Lung microvascular endothelial cell (primary cell): ENCODE measurements at places on chromosomes 11 and 22.

- DNase-seq = no peak
These were observed 16.0 kb upstream of the SOX6 start for GRCh38 chr11:16372355-16372754.

- DNase-seq = no peak
These were observed 4.7 kb upstream of the DGAT2 start for GRCh38 chr11:75763846-75764245.

DNA sequence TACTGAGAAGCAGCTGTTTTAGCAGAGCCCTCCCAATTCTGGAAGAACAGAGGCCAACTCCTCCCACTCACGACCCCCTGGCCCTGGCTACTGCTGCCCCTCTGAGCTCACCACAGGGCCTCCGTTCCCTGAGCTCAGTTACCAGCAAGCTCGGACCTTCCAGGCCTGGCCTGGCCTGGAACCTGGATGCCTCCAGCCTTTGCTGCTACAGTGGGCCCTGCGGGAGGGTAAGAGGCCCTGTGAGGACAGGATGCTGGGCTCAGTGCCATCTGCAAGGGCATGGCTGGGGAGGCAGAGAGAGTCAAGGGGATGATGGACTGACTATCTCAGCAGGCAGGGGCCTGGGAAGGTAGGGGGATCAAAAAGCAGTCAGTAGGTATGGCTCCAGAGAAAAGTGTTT lies 209.9 kb upstream of the NCAM1 start:
- no peak for DNase-seq

DNA sequence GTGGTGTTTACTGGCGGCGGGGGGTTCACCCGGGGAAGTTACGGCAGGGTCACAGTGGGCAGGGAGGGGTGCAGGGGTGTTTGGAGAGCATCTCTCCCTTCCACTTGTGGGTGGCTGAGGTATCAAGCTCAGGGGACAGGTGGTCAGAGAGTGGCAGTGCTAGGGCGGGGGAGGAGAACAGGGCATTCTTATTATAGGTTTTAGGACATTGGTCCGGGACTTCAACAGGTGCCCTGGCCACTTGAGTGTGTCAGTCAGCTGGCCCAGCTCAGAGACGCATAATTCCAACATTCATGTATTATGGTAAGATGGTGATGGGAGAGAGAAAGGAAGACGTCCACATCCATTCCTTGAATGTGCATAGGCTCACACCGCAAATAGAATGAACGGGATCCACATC lies 101.7 kb downstream of the TEAD1 start:
- no peak for DNase-seq

GRCh38 chr11:88173956-88174355 lies 1.3 kb downstream of the RAB38 start:
- no peak for DNase-seq

DNA sequence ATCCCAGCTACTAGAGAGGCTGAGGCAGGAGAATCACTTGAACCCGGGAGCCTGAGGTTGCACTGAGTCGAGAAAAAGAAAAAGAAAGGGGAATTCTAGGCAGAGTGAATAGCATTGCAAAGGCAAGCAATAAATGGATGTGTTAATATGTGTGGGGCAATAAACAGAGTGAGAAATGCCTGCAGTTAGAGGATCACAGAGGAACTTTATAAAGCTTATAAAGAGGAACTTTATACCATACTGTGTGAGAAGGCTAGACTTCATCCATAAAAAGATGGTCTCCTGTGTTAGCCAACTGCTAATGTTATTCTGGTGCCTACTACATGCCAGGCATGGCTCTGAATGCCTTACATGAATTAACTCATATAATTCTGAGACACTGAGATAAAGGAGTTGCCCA lies 841 bp downstream of the B3GNT6 start:
- DNase-seq = no peak

- no peak for DNase-seq
These were observed 8.2 kb downstream of the SF1 start for GRCh38 chr11:64770120-64770519.

DNA sequence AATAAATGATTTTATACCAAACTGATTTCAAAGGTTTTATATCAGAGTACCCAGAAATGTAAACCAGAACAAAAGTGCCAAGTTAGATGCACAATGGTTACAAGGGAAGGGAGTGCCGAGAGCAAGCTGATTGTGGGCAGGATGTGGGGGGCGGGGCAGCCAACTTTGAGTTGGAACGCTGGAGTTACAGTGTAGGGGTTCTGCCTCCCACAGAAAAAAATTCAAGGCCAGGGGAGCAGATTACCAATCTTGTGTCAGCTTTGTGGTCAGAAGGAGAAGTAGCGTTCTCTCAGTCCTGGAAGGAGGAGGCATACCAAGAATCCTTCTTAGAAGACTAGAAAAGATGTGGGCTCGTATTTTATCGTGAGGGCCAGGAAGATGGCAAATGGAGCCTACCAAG lies 15.9 kb upstream of the POU2AF2 start:
- DNase-seq = no peak

DNA sequence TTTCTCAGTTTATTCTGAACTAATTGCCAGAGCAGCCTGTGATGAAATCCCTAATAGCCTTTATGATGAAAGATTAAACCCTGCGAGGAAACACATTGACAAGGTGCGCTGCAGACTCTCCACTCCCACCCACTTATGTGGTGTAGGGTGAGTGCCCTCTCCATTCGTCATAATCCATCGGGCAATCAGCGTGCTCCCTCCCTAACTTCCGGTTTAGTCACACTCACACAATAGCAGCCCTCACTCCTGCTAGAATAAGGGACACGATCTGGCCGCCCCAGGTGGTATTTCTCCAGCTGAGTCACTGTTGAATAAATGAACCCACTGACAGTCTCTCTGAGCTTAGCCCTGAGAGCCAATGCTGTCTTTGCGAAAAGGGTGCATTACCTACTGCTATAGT lies 188.3 kb downstream of the OPCML start:
- DNase-seq = no peak

DNA sequence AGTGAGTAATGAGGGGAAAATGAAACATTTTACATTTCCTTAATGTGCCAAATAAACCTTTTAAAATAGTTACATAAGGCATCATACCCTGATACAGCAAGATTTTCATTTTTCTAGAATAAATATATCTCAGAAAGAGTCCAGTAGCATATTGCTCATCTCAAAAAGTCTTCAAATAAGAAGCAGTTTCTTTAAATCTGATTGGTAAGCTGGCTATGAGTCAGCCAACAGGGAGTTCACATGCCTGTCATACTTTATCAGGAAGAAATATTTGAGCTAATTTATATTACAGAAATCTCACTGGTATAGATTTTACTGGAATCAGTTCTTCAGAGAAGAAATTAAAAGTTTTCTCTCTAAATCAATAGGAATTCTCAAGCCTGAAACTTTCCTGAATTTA lies 258.1 kb downstream of the C11orf87 start:
- DNase-seq = no peak

DNA sequence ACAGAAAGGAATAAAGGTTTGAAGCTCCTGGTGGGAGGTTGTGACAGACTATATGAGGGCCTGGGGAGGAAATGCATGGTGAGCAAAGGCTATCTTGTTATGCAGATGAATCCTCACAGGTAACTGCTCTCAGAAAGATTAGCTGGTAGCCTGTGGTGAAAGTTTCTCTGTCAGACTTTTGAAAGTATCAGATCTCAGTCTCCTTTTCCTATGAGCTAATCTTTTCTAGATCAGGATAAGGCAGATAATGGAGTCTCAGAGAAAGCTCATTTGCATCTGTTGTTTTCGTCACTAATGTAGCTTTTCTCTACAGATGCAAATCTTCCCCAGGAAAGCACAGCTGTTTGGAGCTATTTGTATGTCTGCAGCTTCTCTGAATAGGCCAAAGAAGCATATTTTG lies 21.0 kb upstream of the OR6X1 start:
- DNase-seq = no peak
